Stimulated activated CD4-positive, alpha-beta T cell treated with anti-CD3 and anti-CD28 coated beads, Interleukin-15, amount 100 ng/mL, for 1 hour (primary cell): ENCODE measurements at places on chromosomes 7 and 10.

GRCh38 chr7:87934699-87935383, 790 bp downstream of the ADAM22 start:
- no peak for DNase-seq

DNA sequence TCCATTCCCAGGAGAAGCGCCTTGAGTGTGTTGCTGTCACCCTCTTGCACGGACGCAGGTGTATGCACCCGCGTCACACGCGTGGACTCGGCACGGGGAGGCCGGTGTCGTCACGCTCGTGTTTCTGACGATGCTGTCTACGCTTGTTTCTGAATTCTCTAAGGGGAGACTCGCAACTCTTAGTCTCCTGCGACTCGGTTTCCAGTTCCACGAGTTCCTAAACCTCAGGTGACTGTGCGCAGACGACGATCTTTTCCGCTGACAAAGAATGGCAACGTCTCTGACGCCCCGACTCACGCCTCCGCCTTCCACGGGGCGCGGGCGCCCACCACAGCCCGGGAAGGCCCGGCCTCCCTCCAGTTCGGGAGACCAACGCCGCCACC, 579 bp downstream of the IDI1 start:
- no peak for DNase-seq

- DNase-seq = no peak
Observed at GRCh38 chr7:143360788-143361551, 1.5 kb downstream of the FAM131B start.

- no peak for DNase-seq
Observed at GRCh38 chr7:1806354-1806753, 136.3 kb downstream of the ELFN1 start.

GRCh38 chr7:19051767-19052375, 65.6 kb downstream of the TWIST1 start:
- DNase-seq = no peak

GRCh38 chr7:105887569-105888189, 11.3 kb upstream of the ATXN7L1 start:
- no peak for DNase-seq

DNA sequence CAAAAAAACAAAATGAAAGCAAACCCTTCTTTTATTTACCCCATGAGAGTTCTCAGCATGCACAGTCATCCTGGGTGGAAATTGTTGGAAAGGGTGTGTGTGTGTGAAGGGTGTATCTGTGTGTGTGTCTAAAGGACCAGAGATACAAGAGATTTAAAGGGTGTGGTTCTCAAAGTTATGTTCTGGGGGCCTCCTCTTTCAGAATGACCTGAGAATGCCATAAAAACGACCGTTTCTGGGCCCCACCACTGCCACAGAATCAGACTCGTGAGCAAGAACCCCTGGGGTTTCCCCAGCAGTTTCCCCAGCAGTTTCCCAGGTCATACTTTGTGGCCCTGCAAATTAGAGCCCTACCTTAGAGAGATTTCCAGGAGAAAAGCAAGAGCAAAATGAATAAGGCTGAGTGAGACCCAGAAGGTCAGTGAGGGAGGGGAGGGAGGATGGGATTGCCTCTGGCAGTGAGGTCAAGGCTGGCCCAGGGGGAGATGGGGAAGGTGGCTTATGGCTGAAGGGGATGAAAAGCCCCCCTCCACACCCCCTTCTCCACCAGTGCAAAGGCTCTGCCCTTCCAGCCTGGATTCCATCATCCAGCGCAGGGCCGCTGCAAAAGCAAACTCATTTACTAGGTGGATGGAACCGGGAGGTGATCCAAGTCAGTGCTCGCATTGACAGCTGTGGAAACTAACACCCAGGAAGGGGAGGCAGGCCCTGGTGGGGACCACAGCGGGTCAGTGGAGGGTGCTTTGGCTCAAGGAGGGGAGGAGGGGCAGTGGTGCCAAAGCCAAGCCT, 10.2 kb downstream of the PYROXD2 start:
- DNase-seq = no peak

- no peak for DNase-seq
Observed at GRCh38 chr10:110765513-110766319, 106.0 kb upstream of the PDCD4 start.

DNA sequence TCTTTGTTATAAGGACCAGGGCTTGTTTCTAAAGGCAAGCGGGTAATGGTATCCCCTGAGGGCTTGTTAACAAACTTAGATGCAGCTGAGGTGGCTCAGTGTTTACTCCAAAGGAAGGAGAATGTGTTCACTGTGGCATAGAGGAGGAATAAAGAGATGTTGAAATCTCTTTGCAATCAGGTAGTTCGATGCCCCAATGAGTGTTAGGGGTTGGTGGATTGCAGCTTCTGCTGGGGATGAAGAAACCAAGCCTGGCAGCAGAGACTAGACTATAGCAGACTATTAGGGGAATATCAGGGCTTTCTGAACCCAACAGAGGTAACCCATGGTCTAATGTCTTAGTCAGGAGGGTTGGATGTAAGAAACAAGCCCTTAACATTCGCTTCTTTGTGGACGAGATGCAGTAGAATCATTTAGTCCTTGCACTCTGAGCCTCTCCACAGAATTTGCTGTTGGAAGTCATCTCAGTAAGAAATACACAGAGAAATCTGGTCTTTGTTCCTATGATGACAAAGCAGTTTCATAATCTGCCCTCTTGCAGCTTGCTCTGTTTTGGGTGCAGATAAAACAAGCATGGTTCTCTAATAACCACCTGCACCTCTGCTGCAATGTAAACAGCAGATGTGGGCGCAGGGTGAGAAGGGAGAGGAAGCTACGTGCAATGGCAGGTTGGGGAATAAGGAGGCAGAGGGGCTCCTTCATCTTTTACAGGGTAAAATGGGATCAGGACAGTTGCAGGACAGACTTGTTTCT, 108.6 kb downstream of the NRF1 start:
- DNase-seq = no peak

- no peak for DNase-seq
Observed at GRCh38 chr7:158097453-158098124, 490.0 kb downstream of the PTPRN2 start.

DNA sequence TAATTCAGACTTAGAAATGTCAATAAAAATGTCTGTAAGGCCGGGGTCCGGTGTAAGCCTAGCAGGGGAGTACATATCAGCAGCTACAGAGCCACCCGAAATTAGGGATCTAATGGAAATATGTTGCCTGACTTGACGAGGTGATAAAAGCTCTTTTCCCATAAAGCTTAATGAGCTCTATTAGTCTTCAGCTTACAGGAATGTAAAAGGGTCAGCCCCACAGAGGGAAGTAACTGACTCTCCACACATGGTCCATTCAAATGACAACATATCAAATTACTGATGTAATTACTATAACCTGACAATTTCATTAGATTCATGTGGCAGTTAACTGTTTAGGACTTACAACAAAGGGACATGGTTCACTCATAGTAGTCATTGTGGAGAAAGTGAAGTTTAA, 62.3 kb downstream of the ATE1 start:
- no peak for DNase-seq

GRCh38 chr10:72736176-72736827, 44.4 kb downstream of the MCU start:
- no peak for DNase-seq

DNA sequence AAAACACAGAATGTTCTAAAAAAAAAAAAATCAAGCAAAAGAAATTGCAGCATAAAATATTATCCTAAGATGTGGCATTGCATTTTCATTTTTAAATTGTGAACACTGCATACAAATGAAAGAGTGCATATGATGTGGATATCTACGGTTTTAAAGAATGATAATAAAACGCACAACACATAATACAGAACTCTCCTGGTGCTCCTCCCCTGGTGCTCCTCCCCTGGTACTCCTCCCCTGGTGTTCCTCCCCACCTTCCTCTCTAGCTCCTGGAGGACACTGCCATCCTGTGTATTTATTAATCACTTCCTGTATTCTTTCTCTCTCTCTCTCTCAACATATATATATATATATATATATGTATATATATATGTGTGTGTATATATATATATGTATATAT, 100.1 kb downstream of the SLC37A3 start:
- no peak for DNase-seq

- no peak for DNase-seq
Observed at GRCh38 chr10:70843776-70844489, 28.2 kb downstream of the SGPL1 start.

GRCh38 chr10:100709146-100710082, 36.0 kb upstream of the PAX2 start:
- no peak for DNase-seq

DNA sequence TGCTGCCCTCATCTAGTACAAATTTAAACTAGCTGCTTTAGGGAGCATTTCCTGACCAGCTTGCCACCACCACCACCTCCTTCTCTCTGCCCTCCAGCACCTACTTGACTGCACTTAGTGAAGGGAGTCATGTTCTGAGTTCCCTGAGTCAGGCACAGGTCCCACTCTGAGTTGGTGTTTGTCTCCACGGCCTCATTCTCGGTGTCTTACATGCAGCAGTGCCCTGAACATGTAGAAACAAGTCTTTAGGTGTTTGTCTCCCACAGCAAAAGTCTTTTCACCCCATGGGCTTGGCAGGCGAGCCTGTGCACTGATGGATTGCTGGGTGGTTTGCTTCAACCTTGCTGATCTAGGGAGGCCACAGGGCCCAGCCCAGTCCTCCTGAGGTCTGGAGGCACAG, 16.9 kb downstream of the TSPAN14 start:
- no peak for DNase-seq
